ENCODE measurements at places on chromosomes 11 and 22. TPM values are rescaled to one million over a fixed set of nuclear protein-coding genes. Genes with fewer than 3 reads are reported as not detected.

DNA sequence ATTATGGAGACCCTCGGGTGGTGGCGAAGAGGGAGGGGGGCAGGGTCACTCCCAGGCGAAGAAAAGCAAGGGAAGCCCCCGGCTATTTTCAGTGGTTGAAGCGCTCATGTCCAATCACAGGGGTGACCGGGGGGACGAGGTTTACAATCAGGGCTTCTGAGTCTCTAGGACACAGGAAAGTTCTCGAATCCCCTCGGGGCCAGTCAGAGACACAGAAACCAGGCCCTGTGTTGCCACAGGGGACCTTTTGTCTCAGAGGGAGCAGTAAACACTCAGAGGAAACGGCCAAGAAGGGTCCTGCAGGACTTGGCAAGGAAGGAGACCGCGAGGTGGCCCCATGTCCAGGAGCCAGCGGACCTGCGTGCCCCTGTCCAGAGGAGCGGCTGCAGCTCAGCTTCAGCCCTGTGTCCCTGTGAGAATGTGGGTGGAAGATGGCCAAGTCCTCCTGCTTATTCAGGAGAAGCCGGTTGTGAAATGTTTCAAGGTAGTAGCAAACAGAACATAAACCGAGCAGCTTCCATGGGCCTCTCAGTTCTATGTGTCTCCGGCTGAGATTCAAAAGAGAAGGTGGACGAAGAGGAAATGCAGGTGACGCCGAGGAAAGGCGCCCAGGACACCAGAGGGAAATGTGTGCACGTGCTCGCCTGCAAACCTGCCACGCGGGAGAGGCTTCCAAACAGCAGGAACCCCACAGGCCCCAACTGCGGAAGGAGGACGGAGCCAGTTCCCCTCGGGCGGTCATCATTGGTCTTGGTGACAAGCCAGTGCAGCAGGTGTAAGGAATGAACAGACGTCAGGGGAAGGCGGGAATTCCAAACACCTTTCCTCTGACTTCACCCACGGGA is 357.6 kb downstream of the BRD1 start:
- DNase-seq: no peak

DNA sequence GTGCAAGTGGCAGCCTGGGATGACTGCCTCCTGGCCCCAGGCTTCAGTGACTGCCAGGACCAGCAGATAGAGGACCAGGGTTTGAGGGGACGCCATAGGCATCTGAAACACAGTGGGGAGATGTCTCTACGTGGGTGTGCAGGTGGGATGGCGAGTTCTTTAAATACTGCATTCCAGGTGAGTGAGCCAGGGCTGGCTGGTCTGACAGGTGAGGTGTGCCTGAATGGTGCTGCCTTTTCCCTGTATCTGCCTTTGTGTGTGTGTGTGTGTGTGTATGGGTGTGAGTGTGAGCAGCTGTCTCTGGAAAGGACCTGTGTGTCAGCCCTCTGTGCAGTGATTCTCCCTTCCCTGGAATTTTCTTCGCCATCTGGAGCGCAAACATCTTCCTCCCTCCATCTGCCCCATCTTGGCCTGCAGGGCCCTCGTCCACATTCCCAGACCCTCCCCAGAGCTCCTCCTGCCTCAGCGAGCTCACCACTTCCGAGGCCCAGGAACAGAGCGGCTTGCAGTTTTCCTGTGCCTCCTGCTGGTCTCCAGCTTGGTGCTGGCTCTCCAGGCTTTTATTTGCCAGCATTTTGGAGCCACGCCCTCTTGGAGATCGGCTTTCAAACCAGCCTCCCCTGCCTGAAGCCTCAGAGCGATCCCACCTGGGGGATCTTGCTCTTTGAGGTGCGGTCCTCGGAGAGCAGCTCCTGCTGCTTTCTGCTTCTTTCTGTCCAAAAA is at the start of gene GPHA2:
Gene GPHA2 (minus strand): TSS at position 535 of the 723 bp plus-strand sequence. CDS start 433 bp downstream, at position 102.
- no peak for DNase-seq

DNA sequence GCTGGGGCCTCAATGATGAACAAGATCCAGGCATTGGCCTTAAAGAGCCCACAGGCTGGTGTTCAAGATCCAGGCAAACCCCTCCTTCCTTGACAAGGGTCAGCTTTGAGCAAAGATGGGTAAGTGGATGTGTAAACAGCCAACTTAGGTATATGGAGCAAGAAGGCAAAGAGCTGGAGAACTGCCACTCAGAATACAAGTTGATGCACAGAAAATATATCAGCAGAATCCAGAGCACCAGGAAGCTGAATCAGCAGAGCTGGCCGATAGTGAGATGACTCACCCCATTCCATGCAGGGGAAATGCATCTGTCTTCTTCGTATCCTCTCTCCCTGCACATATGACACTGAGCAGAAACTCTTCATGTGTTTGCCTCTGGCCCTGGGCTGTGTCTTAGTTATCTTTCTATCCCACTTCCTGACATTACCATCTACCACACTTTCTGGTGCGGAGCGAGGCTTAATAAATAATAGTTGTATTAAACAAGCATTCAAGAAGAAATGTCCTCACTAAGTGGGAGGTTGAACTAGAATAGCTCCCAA is 57.8 kb downstream of the ENDOD1 start:
- DNase-seq: no peak

GRCh38 chr11:64848214-64848825 is 3.9 kb upstream of the CDC42BPG start:
- DNase-seq: no peak

GRCh38 chr11:10686311-10686710 is 7.2 kb downstream of the IRAG1 start:
- no peak for DNase-seq

DNA sequence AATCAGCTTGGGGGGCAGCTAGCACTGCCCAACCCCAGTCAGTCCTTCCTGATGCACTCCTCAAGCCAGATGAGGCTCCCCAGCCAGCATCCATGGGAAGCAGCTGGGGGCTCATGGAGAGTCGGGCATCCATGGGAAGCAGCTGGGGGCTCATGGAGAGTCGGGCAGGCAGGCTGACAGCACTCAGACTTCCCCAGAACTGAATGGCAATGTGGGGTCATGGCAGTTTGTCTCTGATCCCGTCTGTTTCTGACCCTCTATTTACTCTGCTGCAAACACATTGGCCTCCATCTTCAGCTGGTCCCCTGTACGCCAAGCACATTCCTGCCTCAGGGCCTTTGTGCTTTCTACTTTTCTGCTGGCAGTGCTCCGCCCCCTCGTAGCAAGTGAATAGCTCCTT is 314.8 kb downstream of the NTM start:
- no peak for DNase-seq

DNA sequence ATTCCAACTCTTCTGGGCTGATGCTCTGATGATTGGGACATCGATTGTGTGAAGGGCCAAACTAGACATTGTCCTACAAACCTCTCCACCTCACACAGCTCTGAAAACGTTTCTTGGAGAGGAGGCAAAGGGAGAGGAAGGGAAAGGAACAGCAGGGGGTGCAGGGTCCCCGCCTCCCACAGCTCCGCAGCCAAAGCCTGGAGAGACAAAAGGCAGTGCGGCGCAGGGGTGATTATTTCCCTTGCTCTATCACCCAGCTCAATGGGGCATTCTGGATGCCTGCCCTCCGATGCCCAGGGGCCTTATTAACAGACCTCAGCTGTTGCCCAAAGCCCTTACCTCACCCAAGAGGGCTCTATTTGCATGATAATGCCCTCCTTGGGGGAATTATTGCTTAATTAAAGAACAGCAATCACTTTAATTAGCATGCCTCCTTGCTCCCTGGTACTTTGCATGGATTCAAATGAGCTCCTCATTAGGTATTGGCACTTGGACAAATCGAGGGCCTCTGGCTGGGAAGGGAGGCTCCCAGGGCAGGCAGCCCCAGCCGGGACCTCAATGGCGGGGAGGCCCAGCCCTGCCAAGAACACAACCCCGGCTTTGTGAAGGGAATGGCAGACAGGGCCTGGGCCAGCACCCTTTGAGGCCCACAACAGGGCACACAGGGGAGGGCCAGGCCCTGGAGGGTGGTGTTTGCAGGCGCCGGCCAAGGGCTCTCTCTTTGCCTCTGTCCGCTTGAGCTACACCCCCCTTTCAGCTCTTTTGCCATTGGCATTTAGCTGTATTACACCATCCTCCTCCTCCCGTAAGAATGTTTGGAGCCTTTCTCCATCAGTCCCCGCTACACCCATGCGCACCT is 19.8 kb upstream of the CDON start:
- DNase-seq: no peak

DNA sequence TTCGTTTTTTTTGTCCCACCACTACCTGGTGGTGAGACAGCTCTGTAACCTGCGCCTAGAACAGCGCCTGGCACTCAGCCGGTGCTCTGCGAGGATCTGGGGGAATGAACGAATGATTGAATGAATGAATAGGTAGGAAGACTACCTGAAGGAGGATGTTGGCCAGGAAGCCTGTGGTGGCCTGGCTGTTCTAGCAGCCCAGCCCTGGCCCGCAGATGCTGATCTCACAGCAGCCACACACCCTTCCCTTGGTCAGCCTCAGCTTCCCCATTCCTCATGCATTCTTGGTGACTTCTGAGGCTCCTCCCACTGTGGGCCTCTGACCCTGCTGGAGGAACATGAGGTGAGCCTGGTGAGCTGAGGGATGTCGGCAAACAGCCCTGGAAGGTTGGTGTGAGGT is 3.7 kb downstream of the TRPM5 start:
- no peak for DNase-seq

DNA sequence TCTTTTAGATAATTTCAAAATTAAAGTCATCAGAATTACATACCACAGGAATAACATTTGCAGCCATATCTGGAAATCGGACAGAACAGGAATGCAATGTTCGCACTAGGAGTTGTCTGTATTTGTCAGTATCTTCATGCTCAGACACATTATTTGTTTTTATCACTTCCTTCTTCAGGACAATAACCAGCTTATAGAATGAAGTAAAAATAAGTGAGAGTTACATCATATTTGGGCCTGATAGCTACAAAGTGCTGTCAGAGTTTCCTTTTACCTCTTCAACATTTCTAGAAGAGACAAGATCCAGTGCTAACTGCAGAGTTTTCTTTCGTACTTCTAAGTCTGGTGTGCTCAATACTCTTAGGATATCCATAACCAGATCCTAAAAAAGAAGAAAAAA is 18.9 kb downstream of the COPB1 start:
- no peak for DNase-seq

DNA sequence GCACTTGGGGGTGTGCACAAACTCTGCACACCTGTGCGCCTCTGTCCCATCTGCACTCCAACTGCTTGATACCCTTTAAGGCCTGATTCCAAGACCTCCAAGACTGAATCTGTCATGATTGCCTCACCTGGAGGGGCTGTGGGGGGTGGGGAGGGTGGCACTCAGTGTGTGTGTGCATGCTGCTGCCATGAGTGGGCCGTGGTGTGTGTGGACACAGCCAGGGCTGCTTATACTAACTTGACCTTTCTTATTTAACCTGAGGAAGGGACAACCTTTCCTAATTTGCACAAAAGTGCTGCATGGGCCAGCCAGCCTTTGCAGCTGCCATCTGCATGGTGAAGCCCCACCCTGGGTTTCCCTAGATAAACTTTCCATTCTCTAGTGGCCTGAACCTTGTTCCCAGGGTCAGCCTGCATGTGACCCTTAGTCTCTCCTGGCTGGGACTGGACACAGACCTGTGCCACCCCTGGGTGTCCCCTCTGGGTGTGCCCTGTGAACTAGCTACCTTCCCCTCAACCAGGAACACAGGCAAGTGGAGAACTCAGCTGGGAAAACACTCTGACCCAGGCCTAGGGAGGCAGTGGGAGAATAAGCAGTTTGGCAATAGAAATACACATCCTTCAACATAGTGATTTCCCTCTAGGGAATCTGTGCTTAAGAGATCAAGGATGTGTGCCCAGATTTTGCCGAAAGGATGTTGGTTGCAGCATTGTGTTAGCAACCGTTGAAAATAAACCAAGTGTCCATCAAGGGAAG is 45.4 kb upstream of the DKK3 start:
- DNase-seq: no peak

Gene FIBP
- 53.6 TPM for total RNA-seq

Gene E2F8
- not detected for total RNA-seq

Gene IL18
- total RNA-seq: 37.9 TPM

Gene FREY1
- total RNA-seq: 7.2 TPM

Gene EMID1
- total RNA-seq: 4.5 TPM

Data from tibial nerve (tissue), 4 donors.